GDM1 (cell line): ENCODE measurements at places on chromosomes 1 and 21.

GRCh38 chr1:76510672-76511557 is 356.4 kb upstream of the ST6GALNAC5 start:
- no peak for DNase-seq

DNA sequence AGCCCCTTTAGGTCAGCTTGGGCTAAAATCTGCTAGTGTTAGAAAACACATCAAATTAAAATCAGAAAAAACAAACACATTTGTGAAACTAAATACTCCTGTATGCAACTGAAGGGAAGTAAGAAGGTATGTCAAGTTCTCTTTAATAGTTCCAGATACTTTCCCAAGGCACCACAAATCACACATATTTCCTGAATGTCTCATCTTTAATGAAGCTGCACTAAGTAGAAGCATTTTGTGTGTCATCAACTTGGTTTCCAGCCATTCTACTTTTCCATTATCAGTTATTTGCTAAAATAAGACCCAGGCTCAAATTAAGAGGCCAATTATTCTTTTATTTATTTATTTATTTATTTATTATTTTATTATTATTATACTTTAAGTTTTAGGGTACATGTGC is 34.7 kb downstream of the CRB1 start:
- DNase-seq: no peak

DNA sequence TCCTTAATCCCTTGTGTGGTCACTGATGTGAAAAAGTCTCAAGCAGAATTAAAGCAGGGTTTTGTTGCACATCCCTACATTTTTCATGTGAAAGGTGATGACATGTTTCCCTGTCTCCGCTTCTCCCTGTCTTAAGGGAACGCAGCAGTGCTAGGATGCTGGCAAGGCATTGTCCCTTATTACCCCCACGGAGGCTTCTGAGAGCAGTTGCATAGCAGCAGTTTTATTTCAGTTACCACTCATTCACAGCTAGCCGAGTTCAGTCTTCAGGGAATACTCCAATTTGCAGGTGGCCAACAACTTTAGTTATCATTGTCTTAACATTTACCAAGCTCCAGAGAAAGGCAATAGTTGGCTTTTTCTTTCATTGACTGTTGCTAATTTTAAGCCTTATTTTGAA is 89.1 kb downstream of the CLEC20A start:
- no peak for DNase-seq

GRCh38 chr1:150366416-150367296 is 2.7 kb downstream of the RPRD2 start:
- DNase-seq: no peak

DNA sequence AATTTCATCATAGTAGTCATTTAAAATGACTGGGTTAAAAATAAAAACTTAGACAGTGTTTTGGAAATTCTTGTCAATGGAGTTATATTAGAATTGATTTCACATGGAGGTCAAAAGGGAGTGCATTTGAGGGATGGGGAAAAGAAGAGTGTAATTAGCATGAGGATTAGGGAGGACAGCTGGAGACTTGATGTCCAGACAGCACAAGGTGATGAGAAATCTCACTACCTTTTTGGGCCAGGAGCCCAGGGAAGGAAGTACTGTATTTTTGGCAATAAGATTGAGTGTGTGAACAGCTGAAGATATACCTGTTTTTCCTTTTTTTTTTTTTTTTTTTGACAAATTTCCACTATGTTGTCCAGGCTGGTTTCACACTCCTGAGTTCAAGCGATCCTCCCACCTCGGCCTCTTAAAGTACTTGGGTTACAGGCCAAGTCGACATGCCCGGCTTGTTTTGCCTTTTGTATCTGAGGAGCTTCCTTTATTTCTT is 163.6 kb downstream of the PAPPA2 start:
- no peak for DNase-seq

DNA sequence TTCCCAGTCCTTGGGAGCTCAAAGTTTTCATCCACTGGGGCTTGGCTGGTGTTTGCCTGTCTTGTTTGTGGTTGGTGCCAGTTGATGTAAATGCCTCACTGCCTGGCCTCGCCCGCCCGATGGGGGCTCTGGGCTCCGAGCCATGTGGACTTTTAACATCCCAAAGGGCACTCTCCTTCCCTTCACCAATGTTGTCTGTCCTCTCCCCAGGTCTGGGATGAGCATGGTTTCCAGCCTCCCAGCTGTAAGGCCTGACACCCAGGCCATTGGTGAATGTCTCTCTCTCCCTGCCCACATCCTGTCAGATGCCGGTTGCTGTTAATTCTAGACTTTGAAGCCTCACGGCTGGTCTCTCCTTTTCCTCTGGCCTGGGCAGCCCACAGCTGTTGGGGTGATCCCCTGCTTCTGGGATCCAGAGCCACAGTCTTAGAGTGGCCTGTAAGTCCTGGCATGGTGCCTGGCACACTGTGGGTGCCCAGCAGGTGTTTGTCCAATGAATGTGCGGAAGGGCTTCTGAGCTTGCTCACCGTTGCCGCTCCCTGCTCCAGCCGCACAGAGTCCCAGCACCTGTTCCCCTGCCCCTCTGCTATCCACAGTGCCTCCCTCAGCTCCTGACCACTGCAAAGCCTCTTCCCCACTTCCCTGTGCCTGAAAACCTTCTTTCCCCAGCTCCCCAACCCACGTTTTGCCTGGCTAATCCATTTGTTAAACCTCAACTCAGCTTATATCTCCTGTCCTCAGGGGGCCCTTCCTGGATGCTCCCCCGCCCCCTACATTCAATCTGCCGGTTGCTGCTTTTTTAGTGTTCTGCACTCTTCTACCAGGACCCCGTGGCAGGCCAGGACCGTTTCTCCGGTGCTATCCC is 3.3 kb upstream of the C1orf174 start:
- DNase-seq: no peak

- peak; percentile 65 for DNase-seq
Measured at GRCh38 chr21:34022627-34023335, 50.6 kb upstream of the MRPS6 start.

DNA sequence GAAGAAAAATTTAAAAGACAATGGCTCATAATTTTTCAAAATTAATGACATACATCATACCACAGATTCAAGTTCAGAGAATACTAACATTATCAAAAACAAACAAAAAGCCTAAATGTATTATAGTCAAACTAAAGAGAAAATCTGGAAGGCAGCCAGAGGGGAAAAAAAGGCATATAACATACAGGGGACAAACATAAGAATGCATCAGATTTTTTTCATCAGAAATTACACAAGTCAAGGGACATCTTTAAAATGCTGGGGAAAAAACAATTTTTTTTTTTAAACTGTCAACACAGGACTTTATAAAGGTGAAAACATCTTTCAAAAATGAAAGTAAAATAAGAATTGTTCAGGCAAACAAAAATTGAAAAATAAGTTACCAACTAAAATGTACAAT is 478.4 kb upstream of the PLXNA2 start:
- no peak for DNase-seq

- no peak for DNase-seq
Measured at GRCh38 chr1:5991381-5992025, 722 bp downstream of the NPHP4 start.

DNA sequence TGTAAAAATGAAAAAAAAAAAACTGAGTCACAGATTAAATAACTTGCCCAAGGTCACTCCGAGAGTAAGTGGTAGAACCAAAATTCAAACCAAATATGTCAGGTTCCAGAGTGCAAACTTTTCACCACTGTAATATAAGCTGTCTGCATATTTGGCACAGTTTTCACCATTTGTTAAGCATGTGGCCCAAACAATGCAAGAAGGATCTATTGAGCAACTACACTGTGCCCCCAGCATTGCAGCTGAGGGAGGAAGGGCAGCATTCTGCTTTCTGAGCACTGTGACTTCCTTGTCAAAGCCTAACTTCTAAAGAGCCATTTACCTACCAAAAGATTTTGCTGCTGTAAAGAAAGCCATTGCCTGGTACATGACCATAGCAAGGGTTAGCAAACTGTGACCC is 133.4 kb downstream of the SYT2 start:
- no peak for DNase-seq

- no peak for DNase-seq
Measured at GRCh38 chr1:213985209-213986019, 2.4 kb upstream of the PROX1 start.

DNA sequence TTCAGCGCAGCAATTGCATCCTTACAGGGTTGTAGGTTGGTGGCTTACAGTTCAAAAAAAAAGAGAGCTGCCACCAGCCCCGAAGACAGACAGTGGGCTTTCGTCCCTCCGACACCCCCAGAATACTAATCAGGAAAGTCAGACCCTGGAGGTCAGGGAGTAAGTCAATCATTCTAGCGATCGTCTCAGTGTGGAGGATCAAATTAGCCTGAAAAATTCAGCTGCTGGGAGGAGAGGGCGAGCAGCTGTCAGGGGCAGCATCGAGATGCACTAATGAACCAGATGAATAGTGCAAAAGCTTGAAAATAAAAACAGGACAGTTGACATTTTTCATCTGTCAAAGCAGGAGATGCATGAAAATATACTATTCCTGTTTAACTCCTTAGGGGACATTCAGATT is 138.4 kb downstream of the NEK7 start:
- DNase-seq: no peak

DNA sequence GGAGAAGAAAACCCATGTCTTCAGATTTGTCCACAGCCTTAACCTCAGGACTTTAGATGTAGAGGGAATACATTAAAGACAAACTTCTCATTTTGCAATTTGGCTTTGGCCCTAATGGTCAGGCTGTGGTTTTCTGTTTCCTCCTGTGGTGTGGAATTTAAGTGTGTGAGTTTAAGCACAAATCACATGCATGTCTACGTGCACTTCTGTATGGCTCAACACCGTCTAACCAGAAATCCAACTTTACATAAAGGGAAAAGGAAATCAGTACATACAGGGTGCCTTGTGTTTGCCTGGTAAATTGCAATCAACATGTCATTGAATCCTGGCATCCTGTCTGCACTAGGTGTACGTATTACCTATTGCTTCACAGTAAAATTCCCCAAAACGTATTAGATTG is 1.2 kb upstream of the ZNF124 start:
- DNase-seq: peak; percentile 2

DNA sequence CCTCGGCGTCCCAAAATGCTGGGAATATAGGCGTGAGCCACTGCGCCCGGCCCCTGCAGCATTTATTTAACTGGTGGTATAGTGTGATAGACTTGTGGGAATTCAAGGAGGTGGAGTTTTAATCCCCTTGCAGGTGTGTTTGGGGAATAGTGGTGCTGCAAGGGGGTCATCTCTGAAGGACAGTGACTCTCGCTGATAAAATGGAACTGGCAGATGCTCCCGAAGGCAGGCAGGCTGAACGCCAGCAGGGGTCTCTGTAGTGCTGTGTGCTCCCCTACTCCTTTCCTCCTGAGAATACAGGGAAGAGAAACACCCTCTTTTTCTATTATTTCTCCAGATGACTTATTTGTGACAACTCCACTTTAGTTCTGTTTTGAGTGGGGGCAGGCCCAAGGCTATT is 4.0 kb downstream of the OSCP1 start:
- peak; percentile 60 for DNase-seq

DNA sequence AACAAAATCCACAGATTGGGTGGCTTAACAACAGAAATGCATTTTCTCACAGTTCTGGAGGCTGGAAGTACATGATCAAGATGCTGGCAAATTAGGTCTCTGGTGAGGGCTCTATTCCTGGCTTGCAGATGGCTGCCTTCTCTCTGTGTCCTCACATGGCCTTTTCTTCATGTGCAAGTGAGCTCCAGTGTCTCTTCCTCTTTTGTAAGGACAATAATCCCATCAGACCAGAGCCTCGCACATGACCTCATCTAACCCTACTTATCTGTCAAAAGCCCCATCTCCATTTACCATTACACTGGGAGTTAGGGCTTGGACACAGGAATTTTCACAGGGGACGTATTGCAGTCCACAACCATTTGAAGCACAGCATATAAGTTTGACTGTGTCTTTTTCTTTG is 181.6 kb downstream of the NEGR1 start:
- no peak for DNase-seq

DNA sequence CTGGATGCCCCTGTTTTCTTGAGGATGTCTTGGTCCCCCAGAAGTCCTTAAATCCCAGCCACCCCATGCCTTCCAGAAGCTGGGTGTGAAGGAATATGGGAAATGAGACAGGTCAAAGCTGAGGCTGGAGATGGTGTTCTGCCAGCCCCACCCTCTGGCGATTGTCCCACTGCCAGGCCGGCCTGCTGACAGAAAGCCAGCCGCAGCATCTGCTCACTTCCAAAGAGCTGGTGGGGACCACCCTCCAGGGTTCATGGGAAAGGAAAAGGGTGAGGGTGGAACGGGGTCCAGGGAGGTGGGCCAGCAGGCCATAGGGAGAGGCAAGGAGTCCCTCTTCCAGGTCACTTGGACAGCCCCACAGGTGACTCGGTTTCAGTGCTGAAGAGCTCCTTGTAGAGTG is 1.9 kb upstream of the LINGO4 start:
- no peak for DNase-seq

DNA sequence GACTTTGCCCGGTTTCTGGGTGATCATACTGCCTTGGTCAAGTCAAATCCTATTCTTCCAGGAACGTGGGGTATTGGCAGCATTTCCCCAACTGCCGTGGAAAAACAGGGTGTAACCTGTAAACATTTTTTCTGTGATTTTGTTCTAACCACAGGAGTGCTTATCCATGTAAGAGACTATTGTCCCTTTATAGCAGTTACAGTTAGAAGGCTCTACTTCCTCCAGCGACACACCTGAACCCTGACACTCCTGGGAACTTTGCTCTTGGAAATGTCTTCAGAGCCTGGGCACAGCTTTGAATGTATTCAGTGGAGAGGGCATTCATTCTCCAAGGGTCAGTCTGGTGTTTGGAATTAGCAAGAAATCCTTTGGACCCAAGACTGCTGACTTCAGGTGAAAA is 26.4 kb upstream of the ARHGEF10L start:
- no peak for DNase-seq

GRCh38 chr1:241114699-241115233 is 242.2 kb downstream of the RGS7 start:
- DNase-seq: no peak

- DNase-seq: peak; percentile 29
Measured at GRCh38 chr1:24526940-24527542, 24.4 kb downstream of the RCAN3 start.

DNA sequence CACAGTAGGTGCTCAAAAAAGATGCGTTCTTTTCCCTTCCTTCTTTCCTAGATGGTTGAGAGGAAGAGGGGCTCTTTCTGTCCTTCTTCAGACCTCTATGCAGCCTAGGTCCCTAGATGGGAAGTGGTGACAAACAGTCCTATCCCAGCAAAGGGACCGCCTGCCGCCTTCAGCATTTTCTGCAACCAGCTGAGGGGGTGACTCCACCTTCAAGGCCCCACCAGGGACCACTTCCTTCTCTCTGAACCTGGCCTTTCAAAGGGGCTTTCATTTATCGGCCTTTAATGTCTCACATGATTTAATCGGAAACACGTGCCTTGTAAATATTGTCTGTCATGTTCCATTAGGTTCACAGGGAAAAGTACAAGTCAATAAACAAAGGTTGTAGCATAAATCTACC is 32.6 kb downstream of the GLIS1 start:
- no peak for DNase-seq

DNA sequence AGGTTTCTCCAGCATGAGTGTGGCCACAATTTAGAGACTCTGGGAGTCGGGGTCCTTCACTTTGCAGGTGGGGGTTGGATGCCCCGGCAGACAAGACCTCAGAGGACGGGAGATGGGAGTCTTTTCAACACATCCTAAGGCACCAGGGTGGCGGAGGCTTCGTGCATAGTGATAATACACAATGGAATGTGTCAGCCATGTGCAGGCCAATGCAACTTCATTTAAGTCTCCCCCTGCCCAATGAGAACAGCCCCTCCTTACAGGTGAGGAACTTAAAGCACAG is 75.9 kb upstream of the IFFO2 start:
- no peak for DNase-seq
